NCI-H146 (cell line): ENCODE measurements at places on chromosomes 6 and 20.

GRCh38 chr20:14232650-14233049, 104.8 kb downstream of the FLRT3 start:
- no peak for DNase-seq

GRCh38 chr6:12718015-12718414, 1.4 kb downstream of the PHACTR1 start:
- DNase-seq, result no peak

GRCh38 chr6:7417684-7418083, 28.1 kb downstream of the RIOK1 start:
- no peak for DNase-seq

DNA sequence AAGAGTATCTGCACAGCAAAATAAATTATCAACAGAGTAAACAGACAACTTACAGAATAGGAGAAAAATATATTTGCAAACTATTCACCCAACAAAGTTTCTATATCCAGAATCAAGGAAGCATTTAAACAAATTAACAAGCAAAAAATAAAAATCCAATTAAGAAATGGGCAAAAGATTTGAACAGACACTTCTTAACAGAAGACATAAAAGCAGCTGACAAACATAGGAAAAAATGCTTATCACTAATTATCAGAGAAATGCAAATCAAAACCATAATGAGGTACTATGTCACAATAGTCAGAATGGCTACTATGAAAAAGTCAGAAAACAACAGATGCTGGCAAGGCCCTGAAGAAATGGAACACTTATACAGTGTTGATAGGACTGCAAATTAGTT, 434.2 kb upstream of the ADGRB3 start:
- no peak for DNase-seq

GRCh38 chr6:90874931-90875330, 288.1 kb upstream of the MAP3K7 start:
- DNase-seq, result no peak

GRCh38 chr20:41173161-41173721, 35.9 kb downstream of the PLCG1 start:
- DNase-seq, result peak; percentile 74

- no peak for DNase-seq
These were observed 204.8 kb downstream of the TFAP2A start for GRCh38 chr6:10210052-10210451.

DNA sequence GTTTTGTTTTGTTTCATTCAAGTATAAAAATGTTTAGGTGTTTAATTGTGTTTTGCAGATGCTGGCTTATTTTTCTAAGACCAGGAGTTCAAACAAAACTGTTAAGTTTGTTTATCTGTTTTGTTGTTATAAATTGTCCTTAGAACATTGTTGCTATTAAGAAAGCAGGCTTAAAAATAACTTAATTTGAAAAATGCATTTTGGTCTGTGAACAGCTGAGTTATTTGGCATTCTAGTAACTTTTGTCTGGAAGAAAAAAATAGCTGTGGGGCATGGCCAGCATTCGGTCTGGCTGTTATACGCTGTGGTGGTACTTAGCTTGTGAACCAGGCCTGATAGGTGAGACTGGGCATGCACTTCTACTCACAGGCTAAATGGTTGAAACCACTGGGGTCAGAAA, 37.8 kb downstream of the SLX4IP start:
- DNase-seq, result no peak

DNA sequence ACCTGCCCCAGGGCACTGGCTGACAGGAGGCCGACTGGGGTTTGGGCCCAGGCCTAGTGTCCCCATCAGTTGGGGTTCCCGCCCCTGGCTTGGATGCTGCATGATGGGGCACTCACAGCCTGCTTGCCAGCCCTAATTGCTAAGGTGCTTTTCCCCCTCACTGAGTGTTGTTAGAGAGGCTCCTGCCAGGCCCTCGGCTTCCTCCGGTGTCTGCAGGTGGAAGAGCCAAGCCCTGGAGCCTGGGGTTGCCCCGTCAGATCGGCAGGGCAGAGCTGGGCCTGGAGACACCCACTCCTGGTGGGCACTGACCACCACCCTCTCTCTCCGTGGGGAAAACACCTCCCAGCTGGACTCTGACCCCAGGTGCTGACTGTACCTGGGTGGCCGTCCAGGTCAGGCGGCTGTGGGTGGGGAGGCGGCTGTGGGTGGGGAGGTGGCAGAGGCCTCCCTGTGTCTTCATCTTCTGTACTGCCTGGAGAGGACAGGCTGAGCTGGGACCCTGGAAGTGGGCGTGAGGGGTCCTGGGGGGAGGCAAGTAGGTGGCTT, 6.0 kb upstream of the CABLES2 start:
- no peak for DNase-seq

DNA sequence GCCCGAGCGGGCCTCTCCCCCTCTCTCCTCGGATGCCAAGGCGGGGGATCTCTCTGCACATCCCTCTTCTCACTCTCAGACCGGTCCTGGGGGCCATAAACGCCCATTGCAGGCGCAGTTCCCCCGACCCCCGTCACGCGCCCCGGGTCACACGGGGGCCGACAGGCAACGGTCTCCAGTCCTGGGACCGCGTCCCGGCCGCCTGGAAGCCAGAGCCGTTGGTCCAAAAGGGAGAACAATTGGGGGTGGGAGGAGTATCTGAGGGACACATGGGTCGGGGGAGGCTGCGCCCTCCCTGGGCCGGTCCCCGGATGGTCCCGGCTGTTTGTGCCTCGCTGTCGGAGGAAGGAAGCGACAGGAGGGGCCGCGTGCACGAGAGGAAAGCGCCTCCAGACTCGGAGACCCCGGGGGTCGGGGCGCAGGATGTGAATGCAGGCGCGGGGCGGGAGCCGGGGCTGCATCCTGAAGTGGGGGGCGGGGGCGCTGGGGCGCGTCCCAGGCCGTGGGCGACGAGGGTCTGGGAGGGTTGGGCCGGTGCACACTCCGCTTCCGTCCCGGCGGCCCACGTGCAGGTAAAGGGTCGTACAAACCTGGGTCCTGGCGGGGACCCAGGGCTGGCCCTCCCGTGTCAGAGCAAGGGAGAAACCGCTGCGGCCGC, 903 bp downstream of the SLC4A11 start:
- peak; percentile 32 for DNase-seq

GRCh38 chr6:163702736-163703135, 288.2 kb downstream of the QKI start:
- DNase-seq, result no peak

DNA sequence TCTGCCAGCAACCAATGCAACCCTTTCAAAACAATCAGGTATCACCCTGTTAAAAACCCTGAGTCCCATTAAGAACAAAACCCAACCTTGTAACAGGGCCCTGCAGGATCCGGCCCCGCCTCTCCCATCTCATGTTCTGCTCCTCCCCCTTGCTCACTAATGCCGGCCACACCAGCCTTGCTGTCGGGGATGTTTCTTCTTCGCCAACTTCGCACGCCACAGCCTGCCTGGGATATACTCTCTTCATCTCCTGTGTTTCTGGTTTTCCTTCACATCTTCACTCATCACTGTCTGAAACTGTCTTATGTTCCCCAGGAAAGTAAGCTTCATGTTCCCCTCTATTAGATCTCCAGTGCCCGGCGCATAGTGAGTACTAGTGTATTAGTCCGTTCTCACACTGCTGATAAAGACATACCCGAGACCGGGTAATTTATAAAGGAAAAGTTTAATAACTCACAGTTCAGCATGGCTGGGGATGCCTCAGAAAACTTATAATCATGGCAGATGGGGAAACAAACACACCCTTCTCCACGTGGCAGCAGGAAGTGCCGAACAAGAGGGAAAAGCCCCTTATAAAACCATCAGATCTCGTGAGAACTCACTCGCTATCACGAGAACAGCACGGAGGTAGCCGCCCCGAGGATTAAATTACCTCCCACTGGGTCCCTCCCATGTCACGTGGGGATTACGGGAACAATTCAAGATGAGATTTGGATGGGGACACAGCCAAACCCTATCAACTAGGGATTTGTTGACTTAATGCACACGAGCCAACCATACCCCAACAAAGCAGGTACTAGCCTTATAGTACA, 5.1 kb downstream of the TP53RK start:
- no peak for DNase-seq

GRCh38 chr20:1460275-1460674, 6.4 kb downstream of the NSFL1C start:
- no peak for DNase-seq

DNA sequence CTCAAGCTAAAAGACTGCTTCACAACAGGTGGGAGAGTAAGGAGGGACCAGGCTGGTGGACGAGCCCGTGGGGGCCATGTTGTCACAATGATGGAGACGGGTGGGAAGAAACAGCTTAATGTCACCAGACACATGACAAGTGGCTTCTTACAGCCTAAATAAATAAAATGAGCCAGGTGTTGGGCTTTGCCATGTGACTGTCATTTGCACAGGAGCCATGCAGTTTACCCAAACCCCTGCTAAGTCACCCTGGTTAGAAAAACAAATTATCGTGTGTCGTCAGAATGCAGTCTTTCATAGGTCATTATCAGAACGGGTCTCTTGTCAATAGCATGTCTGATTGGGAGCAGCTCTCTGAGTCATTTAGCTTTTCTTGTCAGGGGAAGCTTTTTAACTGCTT, 18.5 kb downstream of the BTBD3 start:
- peak; percentile 100 for DNase-seq
